Right ventricle myocardium inferior (tissue), 1 donor: ENCODE measurements at places on chromosomes 13 and 19.

DNA sequence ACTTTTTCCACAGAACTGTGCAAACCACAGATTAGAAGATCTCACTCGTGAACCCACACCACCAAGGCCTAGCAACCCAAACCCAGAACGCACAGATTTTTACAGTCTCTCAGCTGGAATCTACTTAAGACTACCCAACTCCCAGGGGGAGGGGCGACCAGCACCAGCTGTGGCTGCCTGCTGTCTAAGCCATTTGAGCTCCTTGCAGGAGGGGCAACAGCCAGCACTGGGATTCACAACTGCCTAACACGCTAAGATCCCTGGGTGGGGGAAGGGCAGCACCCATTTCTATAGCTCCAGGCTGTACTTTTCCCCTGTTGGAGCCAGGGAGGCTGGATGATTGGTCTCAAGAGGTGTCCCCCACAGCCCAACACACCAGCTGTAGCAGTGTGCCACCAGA lies 368.8 kb downstream of the SUCLA2 start:
- DNase-seq: no peak

GRCh38 chr13:65594298-65594781 lies 1635.8 kb downstream of the PCDH9 start:
- no peak for DNase-seq

DNA sequence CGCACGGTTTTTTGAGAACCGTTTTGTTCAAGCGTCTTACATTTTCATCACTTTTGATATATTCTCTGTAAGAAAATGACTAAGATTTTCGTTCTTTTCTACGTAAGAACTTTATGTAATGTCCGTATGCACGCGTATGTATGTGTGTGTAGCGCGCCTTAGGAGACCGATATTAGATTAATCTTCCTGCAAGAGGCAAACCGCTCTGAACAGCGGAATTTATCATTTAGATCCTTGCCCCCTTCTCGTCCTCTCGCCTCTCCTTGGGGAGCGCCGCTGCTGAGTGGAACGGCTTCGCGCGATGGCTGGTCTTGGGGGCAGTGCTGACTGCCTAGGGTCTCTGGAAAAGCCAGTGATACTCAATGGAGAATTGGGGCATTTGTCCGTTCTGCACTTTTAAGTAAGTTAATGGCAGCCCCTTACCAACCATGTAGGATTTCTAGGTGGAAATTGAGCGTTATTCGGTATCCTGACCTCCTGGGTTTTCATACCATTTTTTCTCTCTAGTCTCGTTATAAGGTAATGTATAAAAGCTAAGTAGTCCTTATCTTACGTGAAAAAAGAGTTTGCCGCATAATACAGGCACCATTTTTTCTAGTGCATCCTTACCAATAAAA lies 4.7 kb downstream of the MAB21L1 start:
- DNase-seq: no peak

GRCh38 chr13:32206097-32206740 lies 108.9 kb downstream of the ZAR1L start:
- DNase-seq: no peak

DNA sequence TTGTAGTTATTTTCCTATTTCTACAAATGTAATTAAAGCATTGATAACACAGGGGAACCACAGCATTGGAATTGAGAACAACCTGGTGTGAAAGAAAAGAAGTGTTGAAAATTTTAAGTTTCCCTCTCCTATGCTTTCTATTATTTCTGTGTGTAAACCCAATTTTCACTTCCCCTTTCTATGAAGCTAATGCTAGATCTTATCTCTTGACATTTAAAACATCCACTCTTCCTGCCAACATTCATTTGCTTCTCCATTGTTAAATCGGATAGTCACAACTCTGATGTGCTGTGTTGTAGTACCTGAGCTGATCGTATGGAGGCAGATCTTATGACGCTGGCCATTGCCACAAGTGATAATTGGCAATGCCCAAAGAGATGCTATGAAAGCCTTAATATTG lies 203.0 kb downstream of the ITGBL1 start:
- no peak for DNase-seq

DNA sequence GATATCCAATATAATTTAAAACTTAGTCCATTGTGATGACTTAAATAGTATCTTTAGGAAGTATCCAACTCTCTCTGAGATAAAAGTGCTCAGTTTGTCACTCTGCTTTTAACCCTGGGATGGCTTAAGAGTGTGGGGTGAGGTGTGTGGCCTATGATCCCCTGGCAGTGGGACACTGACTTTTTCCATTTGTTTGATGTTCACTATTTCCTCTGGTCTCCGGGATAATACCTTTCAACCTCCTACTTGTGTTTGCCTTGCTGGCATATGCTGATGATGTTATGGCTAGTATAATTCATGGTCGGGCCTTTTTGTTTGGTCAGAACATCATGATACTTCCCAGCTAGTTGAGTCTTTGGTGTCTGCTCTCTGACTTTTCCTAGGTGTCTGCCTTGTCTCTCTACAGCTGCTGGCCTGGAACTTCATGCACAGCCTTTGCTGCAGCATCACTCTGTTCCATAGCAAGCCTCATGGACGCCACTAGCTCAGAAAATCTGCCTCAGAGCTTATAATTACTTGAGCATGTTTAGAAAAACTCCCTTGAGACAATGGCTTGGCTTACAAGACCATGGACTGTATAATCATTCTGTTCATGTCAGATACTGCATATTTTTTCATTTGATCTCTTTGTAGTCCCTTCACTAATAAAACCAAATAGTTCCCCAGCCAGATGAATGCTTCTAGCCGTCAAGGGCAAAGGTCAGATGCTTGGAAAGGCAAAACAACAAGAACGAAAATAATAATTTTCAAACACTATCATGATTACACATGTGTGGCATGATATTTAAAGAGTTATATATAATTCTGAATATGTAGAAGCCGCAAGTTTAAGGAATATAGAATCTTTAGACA lies 75.2 kb downstream of the WDFY2 start:
- DNase-seq: no peak

- DNase-seq: no peak
Measured at GRCh38 chr19:3671680-3672574, 28.3 kb downstream of the PIP5K1C start.

DNA sequence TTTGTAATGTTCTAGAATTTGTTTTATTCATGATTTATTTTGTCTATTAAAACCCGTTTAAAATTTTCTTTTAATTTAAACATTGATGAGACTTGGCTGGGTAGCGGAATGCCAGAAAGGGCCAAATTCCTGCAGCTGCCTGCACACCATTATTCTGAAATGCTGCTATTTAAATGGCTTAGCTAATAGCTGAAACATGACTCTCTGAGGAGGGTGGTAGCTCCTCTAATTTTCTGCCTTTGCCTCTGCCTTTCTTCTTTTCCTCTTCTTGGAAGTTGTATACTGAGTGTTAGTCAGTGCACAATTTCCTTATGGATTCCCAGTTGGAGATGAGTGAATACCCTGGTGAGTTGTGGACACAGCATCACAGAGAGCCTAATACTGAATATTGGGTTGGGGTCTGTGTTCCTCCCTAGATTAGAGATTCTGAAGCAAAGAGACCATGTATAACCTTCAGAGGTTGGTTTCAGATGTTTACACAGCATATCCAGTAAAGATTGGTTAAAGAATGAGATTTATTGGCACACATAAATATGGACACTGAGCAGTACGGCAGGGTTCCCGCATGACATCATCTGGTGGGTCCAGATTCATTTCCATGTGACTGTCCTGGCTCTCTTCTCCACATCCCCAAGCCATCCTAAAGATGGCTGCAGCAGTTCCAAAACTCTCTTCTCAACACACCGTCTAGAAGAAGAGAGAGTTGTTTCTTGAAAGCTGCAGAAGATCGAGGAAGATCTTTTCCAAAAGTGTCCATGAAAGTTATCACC lies 55.9 kb downstream of the MTUS2 start:
- DNase-seq: no peak

DNA sequence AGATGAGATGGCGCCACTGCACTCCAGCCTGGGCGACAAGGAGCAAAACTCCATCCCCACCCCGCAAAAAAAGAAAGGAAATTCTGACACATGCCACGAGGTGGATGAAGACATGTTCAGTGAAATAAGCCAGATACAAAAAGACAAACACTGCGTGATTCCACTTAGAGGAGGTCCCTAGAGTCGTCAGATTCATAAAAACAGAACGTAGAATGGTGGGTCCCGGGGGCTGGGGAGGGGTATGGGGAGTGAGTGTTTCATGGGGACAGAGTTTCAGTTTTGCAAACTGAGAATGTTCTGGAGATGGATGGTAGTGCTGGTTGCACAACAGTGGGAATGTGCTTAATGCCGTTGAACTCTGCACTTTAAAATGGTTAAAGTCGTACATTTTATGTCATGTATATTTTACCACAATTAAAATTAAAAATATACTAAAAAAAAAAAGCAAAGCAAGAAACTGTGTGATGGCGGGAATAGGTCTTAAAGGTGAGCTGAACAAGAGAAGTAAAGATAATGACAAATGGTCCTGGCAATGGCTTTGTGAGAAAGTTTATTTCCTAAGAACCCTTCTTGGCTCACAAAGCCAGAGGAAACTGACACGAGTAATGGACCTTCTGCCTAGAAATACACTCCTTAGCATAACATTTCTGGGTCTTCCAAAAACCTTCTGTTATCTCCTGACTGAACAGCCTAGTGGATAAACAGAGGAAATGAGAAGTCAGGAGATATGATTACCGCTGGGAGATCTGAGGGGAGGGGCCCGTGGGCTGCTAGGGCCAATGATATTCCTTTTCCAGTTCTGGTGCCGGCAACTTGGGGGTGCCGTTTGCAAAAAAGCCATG lies 4.2 kb upstream of the SPC24 start:
- peak; percentile 71 for DNase-seq

DNA sequence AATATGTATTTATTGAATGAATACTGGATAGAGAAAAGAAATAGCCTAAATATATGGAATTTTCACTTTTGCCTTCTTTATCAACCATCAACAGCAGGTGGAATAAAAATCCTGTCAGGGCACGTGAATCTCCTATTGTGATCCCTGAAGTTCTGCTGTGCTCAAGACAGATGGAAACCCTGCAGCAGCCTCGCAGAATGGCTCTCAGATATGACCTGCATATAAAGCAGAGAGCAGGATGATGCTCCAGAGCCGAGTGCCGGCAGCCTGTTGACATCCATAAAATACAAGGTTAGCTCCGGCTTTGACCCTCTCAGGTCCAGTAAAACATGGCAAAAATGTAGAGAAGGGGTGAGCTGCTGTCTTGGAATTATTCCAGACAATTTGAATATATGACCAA lies 659.3 kb downstream of the DIAPH3 start:
- DNase-seq: no peak

DNA sequence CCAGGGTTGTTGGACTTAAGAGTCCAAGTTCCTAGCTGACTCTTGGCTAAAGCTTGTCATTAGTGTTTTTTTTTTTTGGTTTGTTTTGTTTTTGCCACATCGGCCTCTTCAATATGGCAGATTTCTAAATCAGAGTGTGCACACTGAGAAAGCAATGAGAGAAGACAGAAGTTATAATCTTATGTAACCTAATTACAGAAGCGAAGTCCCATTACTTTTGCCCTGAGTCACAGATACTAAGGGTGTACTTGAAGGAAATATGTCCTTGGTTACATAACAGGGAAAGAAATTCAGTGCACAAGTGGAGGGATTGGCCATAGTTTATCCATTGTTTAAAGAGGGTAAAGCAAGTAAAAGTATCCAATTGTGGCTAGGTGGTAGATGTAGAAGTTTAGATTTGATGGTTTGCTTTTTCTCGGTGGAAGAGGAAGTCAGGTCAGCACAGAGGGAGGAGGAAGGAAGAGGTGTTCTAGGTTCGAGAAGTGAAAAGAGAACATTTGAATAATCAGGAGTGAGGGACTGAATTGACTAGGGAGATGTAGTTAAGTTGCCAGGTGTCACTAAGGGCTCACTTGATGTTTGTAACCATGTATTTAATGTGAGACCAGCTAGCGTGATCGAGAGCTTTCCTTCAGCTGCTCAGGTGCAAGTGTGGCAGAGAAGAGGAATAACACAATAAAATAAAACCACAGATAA lies 12.2 kb downstream of the GTF2F2 start:
- DNase-seq: no peak

DNA sequence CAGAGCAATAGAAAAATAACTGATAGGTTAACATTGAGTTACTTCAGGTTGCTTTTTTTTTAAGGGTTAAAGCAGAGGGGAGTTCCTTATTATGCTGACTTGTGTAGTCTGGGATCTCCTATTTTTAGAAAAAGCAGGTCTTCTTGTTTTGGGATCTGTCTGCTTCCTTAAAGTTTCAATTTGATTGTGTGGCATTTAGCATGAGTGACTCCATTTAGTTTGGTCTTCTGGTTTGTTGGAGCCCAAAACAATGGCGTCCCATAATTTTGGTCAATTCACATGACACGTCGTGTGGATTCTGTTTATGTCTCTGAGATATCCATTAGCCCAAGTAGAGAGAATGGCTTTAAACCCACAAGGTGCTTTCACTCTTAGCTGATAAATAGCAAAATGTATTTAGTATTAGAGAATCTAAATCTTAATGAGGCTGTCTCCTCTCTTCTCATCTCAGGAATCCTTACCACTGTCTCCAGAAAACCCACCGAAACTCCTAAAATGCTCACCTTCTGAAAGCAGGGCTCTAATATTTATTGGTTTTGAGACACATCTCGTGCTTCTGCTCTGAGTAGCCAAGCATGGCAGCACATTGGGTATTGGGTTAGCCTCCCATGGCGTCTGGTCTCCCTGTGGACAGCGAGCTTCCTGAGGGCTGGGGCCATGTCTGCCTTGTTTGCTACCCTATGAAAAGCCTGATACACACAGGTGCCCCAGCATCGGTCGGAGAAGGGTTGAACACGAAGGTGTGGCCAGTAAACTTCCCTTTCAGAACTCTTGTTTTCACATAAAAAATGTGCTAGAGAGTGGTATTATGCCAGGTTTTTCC lies 67.2 kb upstream of the GPR183 start:
- DNase-seq: no peak

DNA sequence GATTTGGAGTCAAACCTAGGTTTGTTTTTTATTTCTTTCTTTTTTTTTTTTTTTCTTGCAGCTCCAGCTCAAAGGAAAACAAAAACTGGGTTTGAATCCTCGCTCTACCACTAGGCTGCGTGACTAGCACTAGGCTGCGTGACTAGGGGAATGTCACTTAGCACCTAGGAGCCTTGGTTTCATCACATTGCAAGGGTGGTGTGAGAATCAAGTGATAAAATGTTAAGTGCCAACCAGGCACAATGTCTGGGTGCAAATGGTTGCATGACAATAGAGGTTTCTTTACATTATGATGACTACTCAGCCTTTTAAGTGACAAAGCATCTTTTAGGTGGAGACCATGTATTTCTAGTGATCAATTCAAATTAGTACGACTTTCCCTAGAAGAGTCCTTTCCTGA lies 27.9 kb downstream of the RCBTB2 start:
- no peak for DNase-seq

DNA sequence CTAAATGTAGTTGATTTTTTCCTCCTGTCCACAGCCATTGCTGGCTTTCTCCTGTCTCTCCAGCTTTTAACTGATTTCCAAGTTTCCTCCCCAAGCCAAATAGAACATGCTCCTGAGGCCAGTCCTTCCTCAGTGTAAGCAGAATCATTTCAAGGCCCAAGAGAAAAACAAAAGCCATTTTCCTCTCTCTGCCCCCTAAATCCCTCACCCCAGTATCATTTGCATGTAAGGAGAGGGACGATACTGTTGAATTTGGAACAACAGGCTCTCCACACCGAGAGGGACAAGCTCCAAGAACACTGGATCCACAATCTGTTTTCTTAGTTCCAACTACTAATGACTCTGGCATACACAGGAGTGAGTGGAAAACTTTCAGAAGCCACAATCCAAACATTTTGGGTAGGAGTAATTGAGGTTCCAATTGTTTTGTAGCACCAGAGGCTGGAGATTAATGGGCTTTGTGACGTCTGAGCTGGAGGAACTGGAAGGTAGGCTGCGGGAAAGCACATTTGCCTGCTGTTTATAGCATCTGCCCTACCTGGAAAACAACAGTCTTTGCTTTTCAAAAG lies 156.8 kb downstream of the FLT1 start:
- no peak for DNase-seq
